Peyer's patch (tissue), 4 donors: ENCODE measurements at places on chromosomes 12 and 14. TPM values are rescaled to one million over a fixed set of nuclear protein-coding genes. Genes with fewer than 3 reads are reported as not detected.

- H3K36me3 ChIP-seq: no peaks in the 10 kb centered on the region
- no peaks in the 10 kb centered on the region for H3K4me1 ChIP-seq
- H3K27ac ChIP-seq: no peak overlapping the region
Measured at GRCh38 chr12:122304924-122305323, 38.6 kb upstream of the VPS33A start.

GRCh38 chr14:105294142-105294597 is 6.6 kb downstream of the BRF1 start:
- H3K36me3 ChIP-seq: no peaks in the 10 kb centered on the region
- no peak overlapping the region for H3K4me3 ChIP-seq
- no peaks in the 10 kb centered on the region for H3K4me1 ChIP-seq
- no peaks in the 10 kb centered on the region for H3K27me3 ChIP-seq

- no peaks in the 10 kb centered on the region for H3K36me3 ChIP-seq
- peak; percentile 49 for DNase-seq
- peak overlapping the region; percentile 94 for H3K4me3 ChIP-seq
- H3K4me1 ChIP-seq: peaks cover 14% of the 10 kb centered on the region
- H3K27me3 ChIP-seq: no peaks in the 10 kb centered on the region
- H3K27ac ChIP-seq: peak overlapping the region; percentile 62
Measured at GRCh38 chr12:123532808-123533649, 490 bp downstream of the RILPL1 start.

DNA sequence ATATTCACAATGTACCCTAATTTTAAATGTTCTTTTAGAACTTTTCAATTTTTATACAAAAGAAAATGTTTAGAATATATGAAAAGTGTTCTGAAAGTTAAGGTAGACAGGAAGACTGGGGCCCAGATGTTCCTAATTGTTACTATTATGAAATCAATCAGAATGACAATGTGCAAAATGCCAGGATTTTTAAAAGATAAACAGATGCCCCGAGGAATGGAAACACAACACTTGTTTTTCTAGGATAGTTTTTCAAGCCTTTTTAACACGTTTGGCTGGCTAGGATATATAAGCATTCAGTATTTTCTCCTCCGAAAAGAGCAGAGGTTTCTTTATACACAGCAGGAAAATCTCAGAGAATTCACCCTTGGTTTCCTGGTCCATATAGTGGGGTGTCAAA is 106.8 kb downstream of the ESR2 start:
- H3K27me3 ChIP-seq: no peaks in the 10 kb centered on the region

Gene OR4E1
- total RNA-seq: not detected

Gene NID2
- total RNA-seq: 11.2 TPM
